ENCODE measurements at places on chromosomes 12 and 14. TPM values are rescaled to one million over a fixed set of nuclear protein-coding genes. Genes with fewer than 3 reads are reported as not detected.

Gene HOTAIR
- total RNA-seq, result not detected

DNA sequence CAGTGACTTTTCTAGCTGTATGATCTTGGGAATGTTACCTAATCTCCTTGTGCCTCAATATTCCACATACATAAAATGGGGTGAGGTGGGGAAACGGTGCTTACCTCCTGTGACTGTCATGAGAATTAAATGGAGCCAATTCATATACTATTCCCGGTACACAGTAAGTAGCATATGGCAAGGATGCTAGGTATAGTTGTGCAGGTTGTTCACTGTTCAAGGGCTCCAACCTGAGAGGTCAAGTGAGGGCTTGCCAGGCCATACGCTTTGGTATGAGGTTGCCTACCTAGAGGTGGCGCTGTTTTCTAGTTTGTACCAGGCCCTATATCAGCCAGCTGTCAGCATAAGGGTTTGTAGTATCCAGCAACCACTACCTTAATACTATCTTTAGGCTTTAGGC lies 3.6 kb upstream of the BATF start:
- DNase-seq, result no peak

GRCh38 chr12:115079760-115080159 lies 395.8 kb upstream of the TBX3 start:
- no peak for DNase-seq

GRCh38 chr14:90456551-90456950 lies 59.7 kb downstream of the CALM1 start:
- DNase-seq, result no peak

- no peak for DNase-seq
Measured at GRCh38 chr12:18753481-18754123, 15.7 kb downstream of the CAPZA3 start.

DNA sequence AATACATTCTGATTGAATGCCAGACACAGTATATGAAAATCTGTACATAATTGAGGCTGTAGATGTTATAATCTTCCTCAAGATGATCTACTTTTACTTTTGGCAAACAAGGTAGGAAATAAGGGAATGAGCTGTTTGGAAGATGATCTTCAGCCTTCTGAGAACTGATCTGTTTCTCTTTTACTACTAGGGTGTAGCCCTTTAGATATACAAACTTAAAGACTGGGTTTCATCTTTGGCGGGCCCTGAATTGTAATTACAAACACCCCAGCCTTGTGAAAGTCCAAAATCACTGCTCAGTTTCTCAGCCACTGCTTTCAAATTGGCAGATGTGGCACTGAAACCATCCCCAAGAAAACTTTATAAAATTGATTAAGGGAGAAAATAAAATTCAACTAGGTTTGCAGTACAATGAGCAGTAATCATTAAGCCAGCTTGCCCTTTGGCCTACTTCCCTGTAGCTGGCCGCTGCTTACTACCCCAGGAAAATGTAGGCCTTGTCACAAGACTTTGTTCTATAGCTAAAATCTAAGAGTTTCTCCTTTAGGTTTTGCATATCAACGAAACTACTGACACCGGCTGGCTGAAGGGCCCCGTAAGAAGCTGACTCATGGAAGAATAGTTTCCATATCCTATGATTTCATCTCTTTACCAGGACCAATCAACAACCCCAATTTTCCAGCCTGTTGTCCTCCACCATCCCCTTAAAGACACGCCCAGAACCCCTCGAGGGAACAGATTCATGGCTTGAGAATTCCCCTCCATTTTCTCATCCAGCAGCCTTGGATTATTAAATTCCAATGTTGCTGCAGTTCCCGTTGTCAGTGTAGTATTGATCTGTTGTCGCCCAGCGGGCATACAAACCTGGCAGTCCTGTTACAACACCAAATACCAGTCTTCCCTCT lies 210.8 kb downstream of the PCNX1 start:
- DNase-seq, result no peak

DNA sequence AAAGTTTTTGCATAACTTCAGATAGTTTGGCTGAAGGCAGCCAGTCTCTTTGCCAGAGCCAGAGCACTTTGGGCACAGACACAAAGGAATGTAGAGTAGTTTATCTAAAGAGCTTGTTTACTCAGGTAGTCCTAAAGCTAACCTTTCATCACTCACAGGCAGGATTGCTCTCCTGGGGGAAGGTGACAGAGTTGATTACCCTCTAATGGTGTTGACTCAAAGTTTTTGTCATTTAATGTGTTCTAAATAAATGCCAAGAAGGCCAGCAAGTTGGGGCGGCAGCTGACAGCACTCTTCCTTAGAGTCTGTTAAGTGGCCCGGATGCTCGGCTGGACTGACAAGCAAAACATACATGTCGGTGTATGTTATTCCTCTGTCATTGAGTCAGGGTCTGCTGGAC lies 9.3 kb upstream of the TAS2R46 start:
- no peak for DNase-seq

Gene SPIC
- total RNA-seq, result not detected

DNA sequence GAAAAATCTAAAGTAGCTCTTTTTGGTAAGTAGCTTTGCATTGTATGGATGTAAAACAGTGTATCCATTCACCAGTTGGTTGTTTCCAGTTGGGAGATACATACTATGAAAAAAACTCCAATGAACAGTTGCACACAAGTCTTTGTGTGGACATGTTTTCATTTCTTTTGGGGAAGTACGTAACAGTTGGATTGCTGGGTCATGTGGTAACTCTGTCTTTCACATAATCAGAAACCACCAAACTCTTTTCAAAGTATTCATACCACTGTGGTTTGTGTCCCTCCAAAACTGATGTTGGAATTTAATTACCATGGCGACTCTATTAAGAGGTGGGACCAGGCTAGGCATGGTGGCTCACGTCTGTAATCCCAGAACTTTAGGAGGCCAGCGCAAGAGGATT lies 58.9 kb upstream of the RESF1 start:
- DNase-seq, result no peak

GRCh38 chr12:130574402-130574801 lies 141.7 kb downstream of the RIMBP2 start:
- no peak for DNase-seq

- DNase-seq, result no peak
Measured at GRCh38 chr12:27436029-27436428, 10.5 kb upstream of the SMCO2 start.

DNA sequence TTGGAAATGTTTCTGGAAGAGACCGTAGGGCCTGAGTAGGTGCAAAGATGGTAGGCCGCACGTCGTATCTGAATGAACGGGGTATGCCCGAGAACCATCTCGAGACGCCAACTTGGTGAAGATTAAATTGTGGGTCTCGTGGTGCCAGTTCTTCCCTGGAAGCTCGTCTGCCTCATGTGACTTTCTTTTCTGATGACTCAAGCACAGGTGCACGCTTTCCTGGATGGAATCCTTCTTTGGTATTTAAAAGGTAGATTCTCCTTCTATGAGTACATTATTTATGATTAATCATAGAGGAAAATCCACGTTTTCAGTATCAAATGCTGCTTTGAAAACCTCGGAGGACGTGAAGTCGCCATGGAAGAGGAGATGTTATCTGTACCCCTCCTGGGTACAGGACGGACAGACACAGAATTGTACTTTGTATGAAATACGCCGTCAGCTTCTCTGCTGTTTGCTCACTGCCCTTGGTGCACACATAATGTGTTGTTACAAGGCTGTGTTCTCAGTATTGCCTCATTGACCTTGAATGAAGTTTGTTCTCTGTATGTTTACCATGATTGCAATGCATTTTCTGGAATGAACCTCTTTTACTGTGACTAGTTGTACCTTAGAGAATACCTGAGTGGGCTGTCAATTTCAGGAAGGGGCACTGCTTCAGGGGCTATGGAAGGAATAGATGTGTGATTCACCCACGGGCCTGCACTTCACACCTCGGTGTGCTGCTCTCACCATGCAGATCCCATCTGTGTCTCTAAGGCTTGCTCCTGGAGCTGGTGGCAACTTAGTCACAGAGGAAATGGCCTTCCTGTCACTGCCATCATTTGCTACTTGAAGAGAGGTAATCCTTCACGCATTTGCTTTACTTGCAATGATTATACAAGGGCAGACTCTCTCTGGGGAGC lies 137.3 kb upstream of the RTL1 start:
- no peak for DNase-seq

GRCh38 chr14:89254166-89254909 lies 162.7 kb downstream of the FOXN3 start:
- DNase-seq, result no peak

DNA sequence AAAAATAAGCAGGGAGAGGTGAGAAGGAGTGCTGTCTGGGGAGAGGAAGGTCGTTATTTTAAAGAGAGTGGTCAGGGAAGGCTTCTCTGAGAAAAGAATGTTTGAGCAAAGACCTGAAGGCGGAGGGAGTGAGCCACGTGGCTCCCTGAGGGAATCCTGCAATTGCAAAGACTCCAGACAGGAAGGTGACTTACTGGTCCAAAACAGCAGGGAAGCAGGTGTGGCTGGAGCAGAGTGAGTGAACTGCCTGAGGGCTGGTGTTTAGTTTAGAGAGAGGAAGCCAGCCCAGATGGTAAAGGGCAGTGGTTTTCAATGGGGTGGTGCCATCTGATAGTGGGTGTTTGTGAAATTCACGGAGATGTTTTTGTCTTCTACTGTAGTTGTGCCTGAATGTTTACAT lies 58.8 kb upstream of the LTA4H start:
- no peak for DNase-seq

- no peak for DNase-seq
Measured at GRCh38 chr12:101885912-101886561, 8.7 kb downstream of the DRAM1 start.

Gene TTC6
- 0.80 TPM for total RNA-seq

GRCh38 chr14:72611506-72611905 lies 282.4 kb downstream of the DPF3 start:
- DNase-seq, result no peak

- no peak for DNase-seq
Measured at GRCh38 chr14:75277815-75278421, 710 bp upstream of the FOS start.

DNA sequence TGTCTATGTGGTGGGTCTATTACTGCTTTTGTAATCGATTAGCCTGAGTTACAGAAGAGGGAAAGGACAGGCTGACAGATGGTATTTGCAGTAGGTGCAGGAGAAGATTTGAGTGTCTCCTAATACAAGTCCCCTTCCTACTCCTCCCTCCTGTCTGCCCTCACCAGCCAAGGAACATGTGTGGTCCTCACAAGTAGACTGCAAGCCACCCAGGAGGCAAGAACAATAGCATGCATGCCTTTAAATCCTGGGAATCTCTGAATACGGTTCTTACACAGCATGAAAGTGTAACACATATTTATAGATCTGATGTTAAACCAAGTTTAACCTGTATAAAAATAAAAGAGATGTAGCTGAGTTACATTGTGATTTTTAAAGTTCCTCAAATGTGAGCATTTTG lies 117.0 kb downstream of the PTCSC3 start:
- DNase-seq, result no peak

- DNase-seq, result no peak
Measured at GRCh38 chr14:64200170-64200569, 94.0 kb downstream of the ESR2 start.

Gene CLEC4A
- total RNA-seq, result not detected

Gene LRRK2
- total RNA-seq, result 0.43 TPM

Data from epithelial cell of proximal tubule (primary cell).